NT2/D1 (cell line): ENCODE measurements at places on chromosomes 3 and 15.
A peak's percentile ranks its signal among the peaks of the same experiment; 100 is the strongest.

DNA sequence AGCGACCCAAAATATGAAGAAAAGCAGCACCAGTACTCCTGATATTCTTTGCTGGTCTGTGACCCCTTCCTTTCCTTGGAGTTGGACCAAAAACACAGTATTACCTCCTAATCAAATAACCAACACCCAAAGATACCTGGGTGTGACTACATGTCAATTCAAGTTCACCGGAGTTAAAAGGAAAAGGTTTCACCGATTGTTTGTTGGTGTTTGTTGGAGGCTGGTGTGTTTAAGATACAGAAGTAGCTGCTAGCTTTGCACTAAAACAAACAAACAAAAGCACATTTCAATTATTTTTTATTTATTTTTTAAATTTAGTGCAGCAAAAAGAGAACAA is 81.5 kb downstream of the MYO1E start:
- DNase-seq = no peak

DNA sequence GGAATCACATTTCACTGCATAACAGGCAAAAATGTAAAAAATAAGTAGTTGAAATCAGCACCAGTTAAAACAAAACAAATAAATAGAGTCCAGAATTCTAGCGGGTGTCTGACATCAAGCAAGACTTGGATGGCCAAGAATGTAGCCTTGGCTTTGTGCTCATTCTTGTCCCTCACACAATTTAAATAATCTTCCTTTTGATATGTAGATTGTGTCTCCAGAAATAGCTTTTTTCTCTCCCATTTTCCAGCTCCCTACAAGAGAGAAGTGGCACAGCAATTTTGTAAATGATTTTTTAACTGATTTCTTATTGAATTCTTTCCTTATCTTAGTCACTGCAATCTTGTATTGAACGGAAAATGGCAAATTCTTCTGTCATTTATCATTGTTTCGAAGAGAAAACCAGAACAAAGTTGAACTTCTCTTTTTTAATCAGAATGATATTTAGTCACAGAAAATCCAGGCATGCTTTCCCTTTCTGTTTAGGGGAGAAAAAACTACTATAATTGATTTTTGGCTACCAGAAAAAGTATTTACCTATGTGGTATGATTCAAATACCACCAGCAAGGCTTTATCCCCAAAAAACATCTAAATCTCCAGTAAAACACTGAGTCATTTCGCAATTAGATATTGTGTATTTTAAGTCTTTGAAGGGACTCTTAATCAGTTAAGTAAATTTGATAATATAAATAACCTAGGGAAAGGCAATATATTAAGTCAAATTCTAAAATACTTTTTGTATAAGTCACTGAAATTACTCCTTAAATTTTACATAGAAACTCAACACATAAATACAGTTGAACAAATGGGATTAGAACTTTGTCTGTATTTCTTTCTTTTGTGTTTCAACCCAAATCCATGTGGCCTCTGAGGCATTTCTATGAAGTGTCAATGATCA is 481.7 kb downstream of the GBE1 start:
- peak; percentile 9 for DNase-seq

DNA sequence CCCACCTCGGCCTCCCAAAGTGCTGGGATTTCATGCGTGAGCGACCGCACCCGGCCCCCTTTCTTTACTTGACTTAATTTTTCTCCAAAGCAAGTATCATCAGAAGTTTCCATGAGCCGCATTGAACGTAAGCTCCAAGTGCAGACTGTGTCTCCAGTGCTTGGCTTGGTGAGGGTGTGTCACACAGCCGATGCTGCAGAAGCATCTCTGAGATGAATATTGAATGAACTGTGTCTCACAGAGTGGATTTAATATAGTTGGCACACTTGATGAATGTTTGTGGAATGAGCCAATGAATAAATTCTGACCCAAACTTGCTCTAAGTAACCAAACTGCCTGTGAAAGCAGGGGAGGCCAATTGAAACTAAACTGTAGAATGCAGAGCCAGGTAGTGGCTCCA is 159.4 kb upstream of the KBTBD8 start:
- no peak for DNase-seq

GRCh38 chr3:70466096-70466495 is 153.7 kb upstream of the MDFIC2 start:
- DNase-seq = no peak

DNA sequence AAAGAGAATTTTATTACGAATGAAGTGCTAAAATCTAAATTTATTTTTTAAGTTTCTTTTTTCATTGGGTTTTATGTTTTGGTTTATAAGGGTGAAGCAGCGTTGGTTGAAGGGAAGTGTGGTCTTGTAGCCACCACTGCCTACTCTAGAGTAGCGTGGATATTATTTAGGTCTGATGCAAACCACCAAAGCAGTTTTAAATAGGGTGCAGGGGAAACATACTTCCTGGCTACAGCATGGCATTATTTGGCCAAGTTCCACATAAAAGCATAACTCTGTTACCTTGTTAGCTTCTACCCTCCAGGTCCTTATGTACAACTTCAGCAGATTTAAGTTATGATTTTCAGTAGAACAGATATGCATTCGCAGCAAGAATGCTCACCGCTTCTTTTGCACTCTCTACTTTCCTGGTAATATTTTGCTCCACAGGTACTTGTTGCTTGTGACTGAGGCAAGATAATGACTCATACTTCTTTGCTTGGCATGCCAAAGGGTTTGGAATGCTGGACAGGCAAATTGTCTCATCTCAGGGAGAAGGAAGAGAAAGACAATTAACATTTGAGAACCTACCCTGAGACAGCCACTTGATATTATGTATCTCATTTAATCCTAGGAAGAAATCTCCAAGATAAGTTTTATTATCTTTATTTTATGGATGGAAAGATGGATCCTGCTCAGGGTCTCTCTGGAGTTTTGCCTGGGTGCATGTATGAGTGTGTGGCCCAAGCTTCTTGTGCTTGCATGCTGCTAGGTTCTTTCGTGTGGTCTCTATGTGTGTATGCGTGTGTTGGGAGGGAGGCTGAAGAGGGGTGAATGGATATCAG is 5.4 kb downstream of the TGFBR2 start:
- no peak for DNase-seq

DNA sequence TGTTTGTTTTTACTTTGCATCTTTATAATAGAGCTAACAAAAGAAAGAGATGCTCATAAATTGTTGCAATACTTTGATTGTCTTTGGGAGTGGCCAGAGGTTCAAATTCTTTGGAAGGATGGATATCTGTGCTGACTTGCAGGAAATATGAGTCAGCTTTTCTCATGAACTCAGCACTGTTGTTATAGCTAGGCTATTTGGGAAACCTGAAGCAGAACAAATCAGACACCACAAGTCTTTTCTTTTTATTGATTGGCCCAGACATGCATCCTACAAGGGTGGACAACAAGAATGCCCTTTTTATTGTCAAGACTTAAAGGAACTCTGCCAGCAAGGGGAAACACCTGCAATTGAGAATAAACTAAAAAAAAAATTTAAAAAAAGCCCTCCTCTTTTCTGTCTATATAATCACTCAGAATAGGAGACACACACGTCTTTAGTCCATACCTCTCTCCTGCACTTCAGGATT is 4.6 kb upstream of the DENND4A start:
- no peak for DNase-seq

- no peak for DNase-seq
These were observed 354.3 kb downstream of the FGF12 start for GRCh38 chr3:192373032-192373431.

- peak; percentile 36 for DNase-seq
These were observed 73.1 kb upstream of the BHLHE40 start for GRCh38 chr3:4906107-4906621.

GRCh38 chr15:62896969-62897486 is 145.5 kb upstream of the TPM1 start:
- no peak for DNase-seq

- DNase-seq = no peak
These were observed 99.8 kb downstream of the NSUN3 start for GRCh38 chr3:94162700-94163099.

- DNase-seq = no peak
These were observed 23.6 kb downstream of the UBE3A start for GRCh38 chr15:25415217-25415616.

DNA sequence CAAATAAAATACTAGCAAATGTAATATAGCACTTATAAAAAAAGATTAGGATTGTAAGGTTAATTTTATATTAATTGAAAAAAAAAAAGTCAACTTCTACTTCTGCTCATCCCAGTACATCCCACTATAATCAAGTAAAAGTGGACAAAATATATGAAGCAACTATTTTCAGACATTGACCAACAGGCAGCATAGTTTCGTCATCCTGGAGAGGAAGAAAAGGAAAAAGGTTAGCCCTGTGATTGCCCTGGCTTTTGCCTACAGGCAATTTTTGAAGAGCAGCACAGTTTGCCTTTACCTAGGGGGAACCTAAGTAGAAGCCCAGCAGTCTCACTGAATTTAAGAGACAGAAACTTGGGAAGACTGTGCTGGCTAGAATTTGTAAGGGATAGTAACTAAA is 52.2 kb upstream of the ACTC1 start:
- no peak for DNase-seq

GRCh38 chr3:123153125-123154019 is 48.4 kb upstream of the SEC22A start:
- no peak for DNase-seq

GRCh38 chr3:134374791-134375581 is 739 bp upstream of the AMOTL2 start:
- peak; percentile 82 for DNase-seq

GRCh38 chr15:64844576-64845145 is 2.9 kb downstream of the PLEKHO2 start:
- no peak for DNase-seq

- DNase-seq = no peak
These were observed 713.0 kb upstream of the SGO1 start for GRCh38 chr3:20898962-20899361.

GRCh38 chr3:181703601-181704420 is 7.9 kb upstream of the SOX2 start:
- DNase-seq = no peak

GRCh38 chr3:23324745-23325144 is 121.6 kb downstream of the UBE2E2 start:
- DNase-seq = no peak

GRCh38 chr3:158882445-158882844 is 80.6 kb downstream of the MFSD1 start:
- no peak for DNase-seq

DNA sequence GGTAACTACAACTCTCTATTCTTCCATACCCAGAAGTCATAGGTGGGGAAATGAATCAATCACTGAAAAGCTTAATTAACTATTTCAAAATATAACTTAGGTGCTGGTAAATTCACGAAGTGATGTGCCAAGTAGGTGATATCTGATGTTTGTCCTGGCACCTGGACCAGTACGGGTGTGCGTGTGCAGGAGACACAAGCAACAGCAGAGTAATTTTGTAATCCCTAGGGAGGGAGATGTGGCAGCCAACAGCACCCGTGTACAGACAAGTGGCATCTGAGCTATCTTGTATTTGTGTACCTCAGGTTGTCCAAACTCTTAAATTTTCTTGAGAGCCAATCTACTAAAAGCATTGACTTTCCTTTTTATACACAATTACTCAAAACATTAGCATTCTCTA is 22.8 kb downstream of the USF3 start:
- no peak for DNase-seq

DNA sequence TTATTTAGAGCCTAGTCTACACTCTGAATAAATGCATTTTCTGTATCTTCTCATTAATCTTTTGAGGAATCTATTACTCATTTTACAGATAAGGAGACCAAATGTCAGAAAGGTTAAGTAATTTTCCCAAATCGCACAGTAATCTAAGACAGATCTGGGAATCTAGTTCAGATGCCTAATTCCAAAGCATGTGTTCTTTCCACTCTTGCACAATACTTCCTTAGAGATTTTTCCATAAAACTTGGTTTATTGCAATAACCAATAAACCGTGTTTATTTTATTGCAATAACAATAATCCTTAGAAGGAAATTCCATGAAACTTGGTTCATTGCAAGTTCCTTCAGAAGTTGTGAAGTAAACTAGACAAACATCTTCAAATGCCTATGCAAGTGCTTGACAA is 17.4 kb upstream of the COL8A1 start:
- no peak for DNase-seq

DNA sequence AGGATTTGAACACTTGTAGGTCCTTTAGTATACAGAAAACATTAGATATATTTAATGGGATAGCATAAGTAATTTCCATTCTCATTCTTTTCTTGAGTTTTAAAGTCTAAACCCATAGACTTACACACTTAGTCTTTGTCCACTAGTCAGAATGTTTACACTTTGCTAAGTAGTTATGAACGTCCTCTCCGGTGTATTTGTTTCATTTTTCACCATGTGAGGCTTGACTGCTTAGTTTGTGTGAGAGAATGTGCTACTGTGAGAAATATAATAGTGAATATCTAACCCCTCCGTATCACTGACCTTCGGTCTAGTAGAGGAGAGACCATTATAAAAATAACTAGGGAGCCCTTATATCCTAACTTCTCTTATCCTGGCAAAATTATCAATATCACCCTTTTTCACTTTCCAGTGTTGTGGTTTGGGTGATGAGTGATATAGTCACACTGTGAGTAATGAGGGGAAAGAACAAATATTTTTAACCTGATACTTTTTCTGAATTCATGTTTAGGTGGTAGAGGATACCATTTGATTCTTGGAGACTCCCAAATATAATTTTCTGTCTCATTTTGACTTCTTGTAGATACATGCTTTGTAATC is 122.4 kb downstream of the UBE2E2 start:
- DNase-seq = no peak

DNA sequence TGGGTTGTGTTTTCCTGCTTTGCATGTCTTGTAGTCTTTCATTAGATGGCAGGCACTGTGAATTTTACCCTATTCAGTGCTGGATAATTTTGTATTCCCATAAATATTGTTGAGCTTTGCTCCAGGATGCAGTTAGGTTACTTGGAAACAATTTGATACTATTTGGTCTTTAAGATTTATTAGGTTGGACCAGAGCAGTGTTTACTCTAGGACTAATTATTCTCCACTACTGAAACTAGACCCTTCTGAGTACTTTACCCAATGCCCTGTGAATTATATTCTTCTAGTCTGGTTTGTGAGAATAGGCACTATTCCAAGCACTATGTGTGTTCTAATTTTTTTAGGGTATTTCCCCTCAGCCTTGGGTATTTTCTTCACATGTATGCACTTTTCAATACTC is 37.8 kb upstream of the TASOR start:
- no peak for DNase-seq

GRCh38 chr15:85692321-85692720 is 102.4 kb downstream of the KLHL25 start:
- no peak for DNase-seq

- no peak for DNase-seq
These were observed at the start of gene ABHD14A for GRCh38 chr3:51974963-51975851. Gene ABHD14A, plus strand, starts transcription at chr3:51975064. Its CDS starts 72 bp downstream, at chr3:51975136.

GRCh38 chr3:77524463-77524862 is 484.6 kb downstream of the ROBO2 start:
- DNase-seq = no peak

GRCh38 chr3:4821975-4822374 is 157.3 kb upstream of the BHLHE40 start:
- no peak for DNase-seq

GRCh38 chr3:186639778-186640472 is at the start of gene FETUB:
Gene FETUB, plus strand, starts transcription at chr3:186640399. Its CDS starts 62 bp downstream, at chr3:186640461.
- no peak for DNase-seq

GRCh38 chr3:9343115-9343514 is 19.7 kb upstream of the THUMPD3 start:
- no peak for DNase-seq

GRCh38 chr3:118244761-118245160 is 789.9 kb downstream of the IGSF11 start:
- no peak for DNase-seq
